Urothelium cell line (cell line): ENCODE measurements at places on chromosomes 12 and 14.
A peak's percentile ranks its signal among the peaks of the same experiment; 100 is the strongest.

GRCh38 chr12:119016715-119017114 is 35.4 kb downstream of the SRRM4 start:
- no peak for DNase-seq

DNA sequence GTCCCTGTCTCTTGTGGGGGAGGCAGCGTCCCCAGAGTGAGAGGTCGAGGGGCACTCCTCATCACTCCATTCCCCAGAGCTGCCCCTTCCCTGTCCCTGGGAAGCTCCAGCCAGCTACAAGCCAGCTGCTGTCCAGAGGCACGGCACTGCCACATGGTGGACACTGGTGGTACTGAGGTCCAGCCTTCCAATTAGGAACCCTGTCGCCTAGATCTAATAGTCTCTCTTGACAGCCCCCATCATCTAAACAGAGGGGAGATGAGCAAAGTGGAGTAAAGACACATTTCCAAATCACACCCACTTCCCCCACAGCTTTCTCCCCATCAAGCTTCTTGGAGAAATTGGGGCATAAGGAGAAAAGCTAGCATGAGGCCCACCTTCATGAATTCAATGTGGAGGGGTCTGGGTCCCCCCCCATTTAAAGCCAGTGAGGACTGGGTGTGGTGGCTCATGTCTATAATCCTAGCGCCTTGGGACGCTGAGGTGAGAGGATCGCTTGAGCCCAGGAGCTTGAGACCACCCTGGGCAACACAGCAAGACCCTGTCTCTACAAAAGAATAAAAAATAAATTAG is 2.1 kb upstream of the INHBE start:
- peak; percentile 74 for DNase-seq

DNA sequence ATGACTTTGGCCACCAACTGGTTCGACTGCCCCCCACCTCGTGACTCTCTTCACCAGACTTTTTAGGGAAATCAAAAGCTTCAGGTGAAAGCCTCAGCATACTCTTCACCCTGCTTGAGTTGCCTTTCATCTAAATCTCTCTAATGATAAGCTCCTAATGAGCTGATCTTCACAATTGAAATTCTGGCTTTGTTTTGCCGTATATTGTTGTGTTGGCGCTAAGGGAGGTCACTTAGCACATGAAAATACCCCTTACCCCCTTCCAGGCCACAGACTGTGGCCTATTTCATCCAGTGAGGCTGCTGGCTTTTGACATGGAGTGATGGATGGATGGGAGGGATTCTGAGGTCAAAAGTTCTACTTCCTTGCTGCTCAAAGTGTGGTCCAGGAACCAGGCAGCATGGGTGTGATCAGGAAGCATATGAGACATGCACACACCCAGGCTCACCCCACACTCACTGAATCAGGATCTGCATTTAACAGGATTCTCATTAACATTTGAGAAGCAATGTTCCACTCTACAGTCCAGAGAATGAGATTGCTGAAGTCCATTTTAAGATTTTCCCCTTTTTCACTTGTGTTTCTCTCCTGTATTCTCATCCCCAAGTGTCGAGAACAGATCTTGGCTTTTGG is 131.4 kb downstream of the DACT1 start:
- no peak for DNase-seq

GRCh38 chr14:105146181-105146975 is 22.2 kb downstream of the JAG2 start:
- DNase-seq = no peak

DNA sequence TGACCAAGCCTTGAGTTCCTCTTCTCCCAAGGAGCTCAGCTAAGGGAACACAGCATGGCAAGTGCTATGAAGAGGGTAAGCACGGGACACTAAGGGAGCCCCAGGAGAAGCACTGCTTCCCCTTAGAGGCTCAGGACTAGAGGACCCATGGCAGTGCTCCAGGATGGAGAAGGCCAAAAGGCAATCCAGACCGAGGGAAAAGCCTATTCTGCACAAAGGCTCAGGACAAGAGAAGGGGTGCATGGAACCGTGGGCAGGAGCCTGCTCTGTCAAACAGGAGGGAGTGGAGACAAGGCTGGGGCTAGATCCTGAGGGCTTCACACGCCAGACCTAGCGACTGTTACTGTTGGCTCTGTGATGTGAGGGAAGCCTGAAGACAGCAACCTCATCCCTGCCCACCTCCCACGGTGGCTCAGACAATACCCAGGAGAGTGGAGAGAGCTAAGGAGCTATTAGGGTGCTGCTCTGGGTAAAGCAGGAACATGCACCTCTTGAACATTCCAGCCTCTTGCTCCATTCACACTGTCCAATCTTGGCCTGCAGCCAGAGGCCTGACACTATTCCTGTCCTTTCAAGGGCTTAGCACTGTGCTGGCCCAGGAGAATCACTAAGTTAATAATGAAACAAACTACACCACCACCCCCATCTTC is 24.2 kb downstream of the OTUB2 start:
- DNase-seq = no peak

DNA sequence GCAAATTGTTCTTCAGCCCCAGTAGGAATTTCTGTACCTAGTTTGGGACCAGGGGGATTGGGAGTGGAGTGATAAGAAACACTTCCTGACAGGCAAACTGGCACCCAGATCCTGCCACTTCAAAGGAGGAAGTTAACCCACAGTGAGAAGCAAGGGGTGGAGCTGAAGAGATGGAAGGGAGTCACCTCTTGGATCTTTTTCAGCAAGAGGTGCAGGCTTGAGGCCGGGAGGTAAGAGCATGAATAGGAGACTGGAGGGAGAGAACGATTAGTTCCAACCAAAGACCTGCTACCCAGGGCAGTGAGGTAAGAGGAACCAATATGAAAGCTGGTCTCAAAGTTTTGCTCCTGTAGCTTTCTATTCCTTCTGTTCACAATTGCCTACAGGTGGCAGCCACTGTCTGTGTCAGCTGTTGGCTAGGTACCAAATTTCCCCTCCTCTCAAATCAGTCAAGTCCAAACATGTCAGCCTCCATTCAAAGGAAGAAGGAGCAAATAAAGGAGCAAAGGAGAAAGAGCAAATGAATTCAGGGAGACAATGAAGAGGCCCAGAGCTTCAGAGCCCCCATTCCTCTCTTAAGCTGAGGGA is 14.9 kb upstream of the TAC3 start:
- peak; percentile 29 for DNase-seq

GRCh38 chr12:114888928-114889584 is 205.1 kb upstream of the TBX3 start:
- no peak for DNase-seq
